ENCODE measurements at places on chromosomes 7 and 10. TPM values are rescaled to one million over a fixed set of nuclear protein-coding genes. Genes with fewer than 3 reads are reported as not detected.

PIP gene
- total RNA-seq: not detected

WIPF3 gene
- 0.35 TPM for total RNA-seq

MALSU1 gene
- total RNA-seq: 55.3 TPM

CALHM1 gene
- not detected for total RNA-seq

FAM170B gene
- total RNA-seq: not detected

SKIDA1 gene
- total RNA-seq: 2.1 TPM

FOXP2 gene
- 1.9 TPM for total RNA-seq

PLXDC2 gene
- 7.8 TPM for total RNA-seq

- peak; percentile 53 for DNase-seq
Observed at GRCh38 chr10:115417585-115418265, 324.6 kb downstream of the ATRNL1 start.

DNA sequence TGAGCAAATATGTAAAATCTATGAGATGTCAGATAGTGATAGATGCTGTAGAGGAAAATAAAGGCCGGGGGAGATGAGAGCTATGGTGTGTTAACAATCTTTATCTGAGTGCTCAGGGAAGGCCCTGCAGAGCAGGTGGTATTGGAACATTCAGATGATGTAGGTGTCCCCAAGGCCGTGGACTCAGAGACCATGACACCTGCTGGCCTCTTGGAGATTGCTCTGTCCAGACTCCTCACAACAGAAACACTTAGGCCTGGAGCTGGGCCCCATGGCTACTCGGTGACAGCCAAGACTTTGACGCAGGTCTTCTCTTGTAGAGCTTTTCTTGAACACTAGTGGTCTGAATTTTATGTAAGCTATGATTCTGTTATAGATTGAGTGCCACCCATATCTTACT is 13.3 kb downstream of the AKR1E2 start:
- DNase-seq: no peak

GRCh38 chr7:69665369-69665768 is 67.1 kb downstream of the AUTS2 start:
- no peak for DNase-seq

DNA sequence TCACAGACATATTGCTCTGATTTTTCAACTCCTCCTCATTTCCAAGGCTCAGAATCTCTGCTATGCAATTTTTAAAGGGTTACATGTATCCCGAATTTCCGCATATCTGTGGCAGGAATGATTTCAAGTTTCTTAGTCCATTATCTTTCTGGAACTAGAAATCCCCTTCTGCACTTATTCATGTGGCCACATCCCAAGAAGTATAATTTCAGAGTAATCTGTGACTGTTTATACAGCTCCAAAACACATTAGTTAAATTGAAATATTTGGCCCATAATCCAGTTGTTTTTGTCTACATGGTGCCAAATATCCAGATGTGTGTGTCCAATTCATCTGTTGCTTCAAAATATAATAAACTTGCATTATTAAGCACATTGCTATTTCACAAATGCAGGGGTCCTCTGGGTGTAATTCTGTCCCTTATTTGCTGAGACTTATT is 271.2 kb downstream of the ARHGAP12 start:
- no peak for DNase-seq

Data from renal cortical epithelial cell (primary cell).